Foreskin melanocyte (primary cell): ENCODE measurements at places on chromosomes 16 and 17.
A peak's percentile ranks its signal among the peaks of the same experiment; 100 is the strongest.

- DNase-seq = peak; percentile 87
Measured at GRCh38 chr16:67244387-67245185, 2.7 kb downstream of the FHOD1 start.

DNA sequence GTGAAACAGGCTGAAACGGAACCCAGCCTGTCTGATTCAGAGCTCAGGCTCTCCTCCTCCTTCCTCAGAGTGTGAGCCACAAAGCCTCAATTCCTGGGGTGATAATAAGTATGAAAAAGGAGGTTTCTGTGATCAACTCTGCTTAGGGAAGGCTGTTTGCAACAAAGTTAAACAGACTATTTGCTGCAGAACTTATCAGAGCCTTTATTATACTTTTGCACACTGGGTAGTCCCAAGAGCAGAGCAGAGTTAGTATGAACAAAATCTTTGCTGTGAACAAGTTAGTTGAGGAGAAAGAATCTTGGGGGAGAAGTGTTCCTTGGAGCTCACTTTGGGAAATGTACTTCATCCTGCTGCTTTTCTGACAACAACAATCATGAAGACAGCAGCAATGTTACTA lies 67.4 kb downstream of the MRM1 start:
- DNase-seq = no peak

- no peak for DNase-seq
Measured at GRCh38 chr16:72313903-72314302, 141.9 kb upstream of the PMFBP1 start.

- no peak for DNase-seq
Measured at GRCh38 chr17:48645639-48646182, 19.6 kb upstream of the HOXB9 start.

DNA sequence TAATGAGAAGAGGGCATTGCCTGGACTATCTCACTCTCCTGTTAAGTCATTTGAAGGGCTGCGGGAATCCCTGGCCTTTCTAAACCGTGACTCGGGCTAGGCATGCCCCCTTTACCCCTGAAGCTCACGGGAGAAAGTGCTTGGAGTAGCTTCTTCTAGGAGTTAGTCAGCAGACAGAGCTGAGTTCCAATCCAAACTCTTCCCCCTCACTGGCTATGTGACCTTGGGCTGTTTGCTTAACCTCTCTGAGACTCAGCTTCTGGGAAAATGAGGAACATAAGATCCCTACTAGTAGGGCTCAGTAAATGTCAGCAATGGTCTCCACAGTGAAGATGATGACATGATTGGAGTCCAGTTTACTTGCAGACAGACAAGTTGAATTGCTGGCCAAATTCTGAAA lies 5.7 kb upstream of the B9D1 start:
- no peak for DNase-seq

- DNase-seq = no peak
Measured at GRCh38 chr16:4525069-4525468, 13.5 kb downstream of the CDIP1 start.

- no peak for DNase-seq
Measured at GRCh38 chr17:63881935-63882601, at the start of gene GH2. GH2 (minus strand) TSS chr17:63881944; CDS start chr17:63881801, 143 bp downstream.
